ENCODE measurements at places on chromosomes 4 and X. TPM values are rescaled to one million over a fixed set of nuclear protein-coding genes. Genes with fewer than 3 reads are reported as not detected.
A peak's percentile ranks its signal among the peaks of the same experiment; 100 is the strongest.

The GYPA gene
- total RNA-seq, result not detected

The MAGED4 gene
- not detected for total RNA-seq

The EDNRA gene
- not detected for total RNA-seq

The GNRHR gene
- total RNA-seq, result not detected

The STATH gene
- total RNA-seq, result not detected

The VEGFC gene
- total RNA-seq, result 11.1 TPM

The GRPR gene
- not detected for total RNA-seq

The DCAF8L2 gene
- not detected for total RNA-seq

The LARP1B gene
- 56.1 TPM for total RNA-seq

The HNRNPDL gene
- total RNA-seq, result 222 TPM

The CT45A2 gene
- total RNA-seq, result not detected

GRCh38 chr4:1807332-1807777 lies 14.3 kb downstream of the FGFR3 start:
- DNase-seq, result no peak

GRCh38 chr4:169715826-169716225 lies 41.9 kb downstream of the HPF1 start:
- no peak for DNase-seq

DNA sequence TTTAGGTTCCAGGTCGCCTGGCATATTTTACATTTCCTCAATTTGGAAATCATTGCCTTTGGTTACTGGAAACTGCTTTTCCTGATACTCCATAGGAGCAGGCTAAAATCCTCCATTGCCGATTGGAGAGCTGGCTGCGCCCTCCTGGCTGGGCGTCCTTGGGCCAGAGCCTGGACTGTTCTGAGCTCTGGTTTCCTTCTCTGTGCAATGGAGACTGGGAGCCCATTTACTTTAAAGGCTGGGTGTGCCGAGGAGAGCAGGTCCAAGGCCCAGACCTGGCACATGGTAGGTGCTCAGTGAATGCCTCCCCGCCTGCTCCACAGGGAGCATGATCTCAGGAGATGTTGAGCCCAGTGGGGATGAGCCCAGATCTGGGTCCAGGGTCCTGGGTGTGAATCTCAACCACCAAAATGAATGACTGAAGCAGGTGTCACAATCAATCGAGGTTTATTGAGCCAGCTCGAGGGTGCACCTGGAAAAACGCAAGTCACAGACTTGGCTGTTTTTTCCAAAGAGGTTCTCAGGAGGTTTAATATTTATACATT lies 50.0 kb downstream of the EVC start:
- DNase-seq, result no peak

DNA sequence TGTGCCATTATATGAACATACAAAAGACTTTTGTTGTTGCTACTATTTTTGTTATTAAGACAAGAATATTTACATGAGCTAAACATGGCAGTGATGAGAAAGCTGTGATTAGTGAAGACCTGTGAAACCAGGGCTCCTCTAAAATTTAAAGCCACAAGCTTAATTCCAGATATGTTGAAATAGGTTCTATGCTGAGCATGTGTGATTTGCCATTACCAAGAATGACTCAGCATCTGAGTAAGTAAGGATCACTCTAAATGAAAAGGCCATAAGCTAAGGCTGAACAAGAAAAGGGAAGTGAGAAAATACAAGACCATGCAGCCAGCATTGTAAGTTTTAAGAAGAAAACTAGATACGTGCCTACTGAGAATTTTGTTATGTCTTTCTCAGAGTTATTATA lies 75.9 kb upstream of the CAMK2D start:
- peak; percentile 81 for DNase-seq

- no peak for DNase-seq
Measured at GRCh38 chr4:150145090-150145945, 67.1 kb downstream of the DCLK2 start.

GRCh38 chr4:33882246-33882990 lies 2361.9 kb downstream of the ARAP2 start:
- DNase-seq, result no peak

- DNase-seq, result peak; percentile 3
Measured at GRCh38 chr4:157226035-157226434, 5.5 kb downstream of the GRIA2 start.

DNA sequence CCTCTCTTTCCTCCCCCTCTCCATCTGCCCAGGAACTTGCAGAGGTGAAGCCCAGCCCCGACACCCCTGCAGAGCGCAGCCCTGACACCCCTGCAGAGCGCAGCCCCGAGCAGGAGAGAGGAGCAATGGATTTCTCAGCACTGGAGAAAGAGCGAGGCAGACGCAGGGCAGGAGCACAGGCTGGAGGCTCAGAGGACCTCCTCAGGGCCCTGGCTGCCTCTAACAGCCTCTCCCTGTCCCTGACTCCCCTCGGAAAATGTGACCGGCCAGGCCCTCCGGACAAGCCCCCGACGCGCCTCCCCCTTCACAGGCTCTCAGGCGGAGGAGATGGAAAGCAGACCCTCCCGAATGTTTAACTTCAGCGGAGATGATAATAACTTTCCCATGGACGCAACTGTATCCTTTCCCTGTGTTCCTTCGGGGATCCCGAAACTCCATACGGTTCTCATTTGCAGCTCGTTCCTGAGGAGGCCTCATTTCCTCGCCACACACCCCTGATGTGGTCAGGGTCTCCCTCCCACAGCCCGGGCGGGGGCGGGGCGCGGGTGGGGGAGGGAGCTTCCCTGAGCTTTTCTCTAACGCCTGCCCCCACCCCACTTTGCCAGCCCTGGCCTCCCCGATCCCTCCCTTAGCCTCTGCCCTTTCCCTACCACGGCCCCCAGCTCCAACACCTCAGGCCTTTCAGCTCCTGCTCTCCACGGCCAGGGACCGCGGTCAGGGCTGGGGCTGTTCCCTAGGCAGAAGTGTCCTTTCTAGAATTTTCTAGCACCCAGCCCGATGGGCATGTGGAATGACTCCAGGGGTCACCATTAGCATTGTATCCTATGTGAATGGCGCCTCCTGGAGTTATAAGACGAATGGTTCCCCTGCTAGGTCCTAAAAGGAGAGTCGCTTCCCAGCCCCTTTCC lies 201.1 kb upstream of the BCOR start:
- DNase-seq, result no peak

DNA sequence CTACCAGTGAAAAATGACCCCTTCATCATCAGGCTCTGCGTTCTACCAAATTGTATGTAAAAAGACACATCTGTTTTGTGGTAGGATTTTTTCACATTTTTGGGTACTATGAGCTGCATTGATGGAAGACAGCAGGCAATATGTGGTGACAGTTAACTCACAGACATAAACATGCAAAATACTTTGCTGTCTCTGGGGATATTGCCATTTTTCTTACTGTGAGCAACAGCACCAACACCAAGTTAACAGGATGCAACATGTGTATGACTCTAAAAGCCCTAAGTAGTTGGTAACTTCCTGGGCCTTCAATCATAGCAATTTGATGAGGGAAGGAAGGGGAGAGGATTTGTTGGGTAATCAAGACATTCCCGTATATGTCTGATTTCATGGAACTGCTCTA lies 56.4 kb upstream of the DRP2 start:
- DNase-seq, result no peak

GRCh38 chrX:31392513-31392912 lies 320.7 kb upstream of the FTHL17 start:
- no peak for DNase-seq

DNA sequence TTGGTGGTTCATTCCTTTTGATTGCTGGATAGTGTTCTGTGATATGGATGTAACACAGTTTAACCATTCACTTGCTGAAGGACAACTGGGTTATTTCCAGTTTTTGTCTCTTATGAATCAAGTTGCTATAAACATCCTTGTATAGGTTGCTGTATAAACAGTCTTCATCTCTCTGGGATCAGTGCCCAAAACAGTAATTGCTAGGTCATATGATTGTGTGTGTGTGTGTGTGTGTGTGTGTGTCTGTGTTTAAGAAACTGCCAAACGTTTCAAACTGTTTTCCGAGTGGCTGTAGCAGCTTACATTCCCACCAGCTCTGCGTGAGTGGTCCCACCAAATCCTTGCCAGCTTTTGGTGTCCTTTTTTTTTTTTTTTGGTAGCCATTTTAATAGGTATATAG lies 60.4 kb downstream of the F11 start:
- DNase-seq, result peak; percentile 8

- no peak for DNase-seq
Measured at GRCh38 chrX:133214301-133214700, 3.9 kb downstream of the TFDP3 start.

DNA sequence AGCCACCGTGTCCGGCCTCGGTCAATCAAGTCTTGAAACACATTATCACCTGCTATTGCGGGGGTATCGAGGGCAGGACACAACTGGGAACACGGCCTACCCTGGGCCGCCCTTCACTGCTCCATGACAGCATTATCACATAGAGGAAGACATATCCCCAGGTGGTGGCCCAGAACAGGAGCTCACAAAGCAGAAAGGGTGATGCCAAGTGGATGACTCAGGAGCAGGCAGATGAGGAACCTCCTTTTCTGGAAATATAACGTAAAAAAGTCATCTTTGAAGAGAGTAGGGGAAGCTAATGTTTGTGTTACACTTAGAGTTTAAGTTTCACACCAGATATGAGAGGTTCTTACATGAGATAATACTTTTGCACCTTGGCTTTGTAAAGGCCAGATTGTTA lies 5.3 kb upstream of the SUPT20HL1 start:
- DNase-seq, result no peak

- DNase-seq, result peak; percentile 67
Measured at GRCh38 chrX:119698845-119699244, 5.9 kb upstream of the SEPTIN6 start.

GRCh38 chr4:183145773-183146172 lies 46.7 kb downstream of the WWC2 start:
- DNase-seq, result no peak

DNA sequence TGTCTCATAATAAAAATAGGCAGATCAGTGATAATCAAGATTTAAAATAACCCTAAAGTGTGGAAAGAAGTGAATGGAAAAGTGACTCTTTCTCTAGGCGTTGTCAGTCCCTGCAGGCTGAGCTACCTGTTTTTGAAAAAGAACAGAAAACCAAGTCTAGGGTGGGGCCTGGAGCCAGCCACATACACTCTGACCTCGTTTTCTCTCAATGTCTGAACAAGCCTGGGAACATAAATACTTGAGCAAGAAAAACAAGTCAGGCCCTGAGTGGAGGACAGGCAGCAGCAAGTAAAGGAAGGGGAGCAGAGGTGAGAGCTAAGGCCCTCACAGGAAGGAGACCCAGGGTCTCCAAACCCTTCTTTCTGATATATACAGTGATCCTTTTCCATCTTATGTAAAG lies 91.7 kb upstream of the HPF1 start:
- DNase-seq, result no peak

DNA sequence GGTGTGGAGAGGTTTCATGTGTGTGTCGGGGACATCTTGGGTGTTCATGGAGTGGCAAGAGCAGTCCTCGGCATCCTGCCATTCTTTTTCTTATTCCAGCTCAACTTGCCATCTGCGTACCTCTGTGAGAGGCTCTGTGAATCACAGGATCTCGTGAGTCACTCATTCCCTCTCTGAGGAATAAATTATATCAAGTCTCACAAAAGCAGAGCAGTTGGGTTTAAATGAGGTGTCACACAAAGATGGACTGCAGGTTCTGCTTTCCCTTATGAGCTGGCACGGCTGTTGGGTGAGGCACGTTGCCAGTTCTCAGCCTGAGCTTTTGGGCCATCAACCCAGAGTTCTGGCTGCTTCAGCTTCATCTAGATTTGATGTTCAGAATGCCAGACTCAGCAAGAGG lies 6.8 kb upstream of the OCIAD2 start:
- peak; percentile 87 for DNase-seq

DNA sequence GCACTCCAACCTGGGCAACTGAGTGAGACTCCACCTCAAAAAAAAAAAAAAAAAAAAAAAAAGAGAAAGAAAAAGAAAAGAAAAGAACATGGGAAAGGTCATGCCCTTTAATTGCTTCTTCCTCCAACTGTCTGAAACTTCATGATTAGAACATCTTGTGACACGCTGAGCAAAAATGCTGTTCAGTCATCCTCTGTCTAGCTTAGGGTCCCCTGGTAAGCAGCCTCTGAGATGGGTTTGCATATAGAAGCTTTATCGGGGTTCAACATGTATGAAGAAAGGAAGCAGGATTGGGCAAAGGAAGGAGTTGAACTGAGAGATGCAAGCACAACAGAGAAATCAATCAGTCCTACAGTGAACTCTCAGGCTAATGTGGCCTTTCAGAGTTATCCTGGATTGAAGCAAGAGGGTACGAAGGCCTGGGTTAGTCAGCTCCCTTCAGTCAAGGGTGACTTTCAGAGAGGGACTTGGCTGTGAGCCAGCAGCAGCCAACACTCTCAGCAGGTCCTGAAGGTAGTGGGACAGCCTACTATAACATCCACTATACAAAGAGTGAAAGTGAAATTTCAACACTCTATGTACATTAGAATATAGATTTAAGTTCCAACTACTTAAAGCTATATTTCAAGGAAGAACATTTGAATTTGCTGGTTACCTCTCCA lies 11.4 kb downstream of the MAOB start:
- no peak for DNase-seq

GRCh38 chr4:46508216-46508615 lies 118.3 kb upstream of the GABRA2 start:
- peak; percentile 61 for DNase-seq

GRCh38 chrX:109774136-109774535 lies 41.1 kb upstream of the ACSL4 start:
- DNase-seq, result no peak

DNA sequence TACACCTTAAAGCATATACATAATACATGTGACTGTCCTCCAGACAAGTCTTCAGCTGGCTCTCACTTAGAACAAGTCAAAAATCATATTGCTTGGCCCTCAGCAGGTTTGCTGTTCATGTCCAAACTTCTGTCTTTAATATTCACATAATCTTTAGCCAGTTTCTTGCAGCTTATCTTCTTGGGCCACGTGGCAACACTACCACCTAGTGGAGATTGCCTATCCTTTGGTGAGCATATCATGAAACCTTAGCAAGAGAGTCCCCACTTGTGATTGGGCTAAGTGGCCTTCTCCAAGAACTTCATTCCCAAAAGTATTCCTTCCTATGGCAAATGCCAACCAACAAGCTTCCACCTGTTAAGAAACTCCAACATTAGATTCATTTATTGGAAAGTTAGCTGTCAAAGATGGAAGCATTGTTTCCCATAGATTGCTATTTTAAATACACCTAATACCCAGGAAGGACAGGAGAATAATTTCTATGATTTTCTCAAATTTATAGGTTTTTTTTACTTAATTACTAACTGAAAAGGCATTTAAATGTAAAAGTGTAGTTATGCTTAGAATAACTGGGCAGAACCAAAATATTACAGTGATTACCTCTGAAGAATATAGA lies 231.9 kb upstream of the INTU start:
- DNase-seq, result peak; percentile 82

- DNase-seq, result no peak
Measured at GRCh38 chr4:4480685-4481398, 61.0 kb downstream of the STX18 start.

GRCh38 chrX:17859609-17860178 lies 1.4 kb downstream of the RAI2 start:
- no peak for DNase-seq

GRCh38 chr4:108010167-108010566 lies 20.5 kb downstream of the HADH start:
- DNase-seq, result no peak

DNA sequence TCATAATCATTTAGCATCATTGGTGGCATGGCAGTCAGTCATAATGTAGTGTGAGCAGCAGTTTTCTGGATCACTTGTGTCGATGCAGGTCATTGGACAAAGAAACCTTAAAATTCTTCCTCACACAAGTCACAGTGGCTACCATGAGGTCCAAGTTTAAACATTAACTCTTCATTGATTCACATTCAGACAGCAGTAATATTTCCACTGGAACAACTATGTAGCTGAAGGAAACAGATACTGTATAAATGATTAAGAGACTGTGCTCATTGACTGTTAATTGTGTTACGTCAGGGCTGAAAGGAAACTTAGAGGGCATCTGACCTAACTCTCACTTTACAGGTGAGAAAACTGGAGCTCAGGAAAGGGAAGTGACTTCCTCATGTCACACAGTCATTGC lies 261.8 kb downstream of the KLHL13 start:
- no peak for DNase-seq

Measured in MCF 10A (cell line).